ENCODE measurements at places on chromosomes 5 and 9. TPM values are rescaled to one million over a fixed set of nuclear protein-coding genes. Genes with fewer than 3 reads are reported as not detected.

GPR151 gene
- total RNA-seq, result not detected

AUH gene
- total RNA-seq, result 38.8 TPM

IL7R gene
- total RNA-seq, result 169 TPM

PCDHGA9 gene
- total RNA-seq, result 0.10 TPM

SH3GL2 gene
- not detected for total RNA-seq

TRIM23 gene
- total RNA-seq, result 5.6 TPM

ARSB gene
- 9.3 TPM for total RNA-seq

ZBTB26 gene
- 6.1 TPM for total RNA-seq

GPX3 gene
- not detected for total RNA-seq

SUSD3 gene
- 72.8 TPM for total RNA-seq

All from activated CD4-positive, alpha-beta memory T cell treated with anti-CD3 and anti-CD28 coated beads for 36 hours (primary cell).